ENCODE measurements at places on chromosomes 6 and 20.

- DNase-seq: no peak
Observed at GRCh38 chr6:48747471-48747870, 636.5 kb upstream of the PTCHD4 start.

DNA sequence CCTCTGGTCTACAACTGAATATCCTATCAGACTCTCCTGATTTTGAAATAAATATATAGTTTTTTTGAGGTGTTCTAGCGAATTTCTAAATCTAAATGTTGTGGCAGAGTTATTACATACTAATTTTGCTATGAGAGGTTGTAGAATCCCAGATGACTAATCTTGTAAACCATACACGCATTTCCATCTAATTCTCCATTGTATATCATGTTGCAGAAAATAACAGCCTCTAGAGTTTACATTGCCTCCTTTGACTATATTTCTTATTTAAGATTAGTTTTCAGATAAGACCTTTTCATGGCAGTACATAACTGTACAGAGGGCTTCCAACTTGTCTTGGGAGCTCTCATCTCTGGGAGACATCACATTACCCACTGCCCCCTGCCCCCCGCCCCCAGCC is 22.9 kb downstream of the PTPN1 start:
- DNase-seq: no peak

DNA sequence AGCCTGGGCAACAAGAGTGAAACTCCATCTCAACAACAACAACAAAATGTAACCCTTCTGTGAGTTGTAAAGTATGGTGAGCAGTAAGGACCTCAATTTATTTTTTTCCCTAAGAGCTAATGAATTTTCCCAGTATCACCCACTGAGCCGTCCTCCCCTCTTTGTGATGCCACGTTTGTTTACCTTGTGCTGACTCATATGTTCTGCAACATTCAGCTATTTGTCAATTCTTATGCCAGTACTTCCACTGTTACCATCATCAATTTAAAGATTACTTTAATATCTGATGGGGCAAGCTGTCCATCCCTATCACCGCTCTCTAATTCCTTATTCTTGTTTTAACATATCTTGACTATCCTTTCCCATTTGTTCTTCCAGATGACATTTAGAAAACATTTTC is 37.5 kb downstream of the MAK start:
- DNase-seq: no peak

GRCh38 chr6:84892671-84893070 is 128.3 kb upstream of the TBX18 start:
- no peak for DNase-seq

- DNase-seq: no peak
Observed at GRCh38 chr20:21175433-21175832, 49.6 kb downstream of the KIZ start.

- peak; percentile 64 for DNase-seq
Observed at GRCh38 chr20:35252037-35252461, 25.6 kb downstream of the MMP24 start.

DNA sequence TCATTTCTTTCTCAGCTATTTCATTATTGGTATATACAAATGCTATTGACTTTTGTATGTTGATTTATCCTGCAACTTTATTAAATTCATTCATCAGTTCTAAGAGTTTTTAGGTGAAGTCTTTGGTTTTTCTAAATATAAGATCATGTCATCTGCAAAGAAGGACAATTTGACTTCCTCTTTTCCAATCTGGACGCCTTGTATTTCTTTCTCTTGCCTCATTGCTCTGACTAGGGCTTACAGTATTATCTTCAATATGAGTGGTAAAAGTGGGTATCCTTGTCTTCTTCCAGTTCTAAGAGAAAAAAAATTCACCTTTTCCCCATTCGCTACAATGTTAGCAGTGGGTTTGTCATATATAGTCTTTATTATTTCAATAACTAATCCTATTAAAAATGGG is 38.0 kb downstream of the KIF16B start:
- DNase-seq: no peak

DNA sequence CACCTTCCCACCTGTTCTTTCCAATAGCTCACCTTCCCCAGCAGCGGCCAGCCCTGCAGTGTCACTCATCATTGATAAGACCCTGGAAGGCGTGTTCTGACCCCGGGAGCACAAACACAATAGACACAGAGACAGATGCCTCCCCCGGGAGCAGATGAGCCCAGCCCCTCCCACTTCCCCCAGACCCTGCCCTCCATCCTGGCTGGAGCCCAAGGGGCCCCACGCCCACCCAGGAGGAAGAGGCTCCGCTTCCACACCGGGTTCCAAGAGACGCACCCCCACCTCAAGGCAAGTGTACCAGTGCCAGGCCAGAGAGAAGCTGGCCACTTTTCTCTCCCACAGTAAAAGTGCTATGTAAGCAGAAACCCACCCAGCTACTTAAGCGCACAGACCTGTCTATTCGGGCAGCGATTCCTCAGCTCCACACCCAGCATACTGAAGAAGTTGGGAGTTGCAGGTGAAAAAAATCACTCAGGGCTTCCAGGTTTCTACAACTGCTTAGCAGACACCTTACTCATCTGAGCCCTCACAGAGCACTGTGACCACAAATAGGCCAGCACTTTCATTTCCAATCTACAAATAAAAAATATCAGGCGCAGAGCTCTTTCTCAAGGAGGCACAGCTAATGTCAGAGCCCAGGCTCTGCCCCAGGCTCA is 93.4 kb upstream of the NXT1 start:
- DNase-seq: no peak

DNA sequence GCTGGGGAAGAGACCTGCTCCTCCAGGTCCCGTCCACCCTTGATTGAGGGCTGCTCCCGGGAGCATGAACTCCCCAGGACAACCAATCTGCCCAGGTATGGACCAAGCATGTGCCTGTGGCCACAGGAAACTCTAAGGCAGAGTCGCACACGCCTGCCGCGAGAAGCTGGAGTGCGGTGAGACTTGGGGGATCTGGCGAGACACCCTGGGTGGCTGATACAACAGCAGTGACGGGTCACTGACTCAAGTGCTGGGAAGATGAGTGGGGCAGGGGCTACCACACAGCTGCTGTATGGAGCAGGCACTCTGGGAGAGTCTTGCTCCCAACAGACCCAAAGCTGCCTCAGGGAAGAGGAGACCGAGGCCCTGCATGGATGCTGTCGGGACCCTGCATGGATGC is 40.1 kb downstream of the BFSP1 start:
- no peak for DNase-seq

DNA sequence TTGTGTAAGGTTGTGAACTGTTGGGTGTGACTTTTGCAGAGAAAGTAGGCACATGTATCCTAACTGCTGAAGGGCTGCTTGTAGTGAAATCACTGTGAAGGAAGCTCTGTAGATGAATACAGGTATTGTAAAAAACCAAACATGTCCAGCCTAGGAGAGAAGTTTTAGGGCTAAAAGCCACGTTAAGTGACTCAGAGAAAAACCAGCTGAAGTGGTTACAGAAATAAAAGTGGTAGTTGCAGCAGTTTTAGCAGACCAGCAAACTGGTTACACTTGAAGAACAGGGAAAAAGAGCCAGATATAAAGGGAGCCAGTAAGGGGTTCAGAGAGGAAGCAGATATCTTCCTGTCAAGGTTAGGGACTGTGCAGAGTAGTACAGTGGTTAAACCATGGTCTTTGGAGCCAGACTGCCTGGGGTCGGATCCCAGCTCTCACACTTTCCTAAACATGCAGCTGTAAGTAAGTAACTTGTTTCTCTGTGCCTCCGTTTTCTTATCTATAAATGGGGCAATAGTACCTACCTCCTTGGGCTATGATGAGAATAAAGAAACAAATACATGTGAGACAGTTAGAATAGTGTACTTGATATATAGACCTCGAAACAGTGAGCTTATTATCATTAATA is 33.8 kb upstream of the RNF8 start:
- DNase-seq: no peak

DNA sequence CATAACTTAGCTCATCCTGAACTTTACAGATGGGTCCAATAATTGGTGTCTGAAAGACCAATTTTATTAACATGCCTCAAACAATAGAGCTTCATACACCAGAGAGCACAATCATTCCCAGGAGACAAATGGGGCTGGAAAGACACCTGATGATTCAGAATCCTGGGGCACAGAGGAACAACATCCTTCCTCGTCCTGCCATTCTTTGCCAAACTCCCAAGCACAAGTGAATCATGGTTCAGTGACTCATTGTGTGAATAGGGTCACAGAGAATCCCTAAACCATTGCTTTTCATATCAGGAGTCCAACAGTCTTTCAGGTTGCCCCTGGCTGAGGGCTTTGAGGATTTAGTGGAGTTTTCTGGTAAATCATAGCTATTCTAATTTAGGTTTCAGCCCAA is 266.4 kb upstream of the BMP2 start:
- DNase-seq: no peak

GRCh38 chr20:18689557-18689956 is 101.7 kb downstream of the DTD1 start:
- no peak for DNase-seq

GRCh38 chr6:153231048-153231646 is 100.1 kb upstream of the RGS17 start:
- DNase-seq: no peak

GRCh38 chr6:154594496-154595198 is 84.2 kb upstream of the CNKSR3 start:
- no peak for DNase-seq

DNA sequence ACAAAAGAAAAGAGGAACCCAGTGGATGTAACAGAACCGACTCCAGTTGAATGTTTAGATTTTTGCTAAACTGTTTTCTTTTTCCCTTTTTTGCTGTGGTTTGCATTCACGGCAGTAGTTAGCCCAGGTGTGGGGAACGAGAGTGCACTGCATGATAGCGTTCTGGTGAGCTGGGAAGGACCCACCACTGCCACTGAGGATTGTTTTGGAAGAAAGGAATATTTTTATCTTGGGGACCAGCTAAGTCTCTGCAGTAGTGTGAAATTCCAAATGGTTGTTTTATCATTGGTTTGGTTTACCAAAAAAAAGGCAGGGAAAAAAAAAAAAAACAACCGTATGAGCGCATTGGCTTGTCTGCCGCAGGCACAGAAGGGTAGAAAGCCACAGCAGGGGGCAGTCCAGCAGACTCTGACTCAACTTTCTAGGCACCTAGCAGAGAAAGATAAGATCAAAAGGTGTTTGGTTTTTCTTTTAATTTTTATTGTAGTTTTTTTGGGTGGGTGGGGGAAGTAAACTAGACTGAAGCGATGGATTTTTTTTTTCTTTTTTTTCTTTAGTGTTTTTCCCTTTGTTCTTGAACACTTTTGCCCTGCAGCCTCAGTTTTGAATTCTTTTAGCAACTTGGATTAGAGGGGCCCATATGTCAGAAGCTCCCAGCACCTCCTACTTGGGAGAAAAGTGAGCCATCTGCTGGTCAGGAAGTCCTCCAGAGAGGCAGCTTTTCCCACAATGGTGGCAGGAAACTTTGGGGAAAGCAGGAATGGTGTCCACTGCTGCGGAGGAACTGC is 13.5 kb upstream of the RAB5IF start:
- peak; percentile 49 for DNase-seq

GRCh38 chr6:73694711-73695411 is 1.1 kb upstream of the CD109 start:
- no peak for DNase-seq

DNA sequence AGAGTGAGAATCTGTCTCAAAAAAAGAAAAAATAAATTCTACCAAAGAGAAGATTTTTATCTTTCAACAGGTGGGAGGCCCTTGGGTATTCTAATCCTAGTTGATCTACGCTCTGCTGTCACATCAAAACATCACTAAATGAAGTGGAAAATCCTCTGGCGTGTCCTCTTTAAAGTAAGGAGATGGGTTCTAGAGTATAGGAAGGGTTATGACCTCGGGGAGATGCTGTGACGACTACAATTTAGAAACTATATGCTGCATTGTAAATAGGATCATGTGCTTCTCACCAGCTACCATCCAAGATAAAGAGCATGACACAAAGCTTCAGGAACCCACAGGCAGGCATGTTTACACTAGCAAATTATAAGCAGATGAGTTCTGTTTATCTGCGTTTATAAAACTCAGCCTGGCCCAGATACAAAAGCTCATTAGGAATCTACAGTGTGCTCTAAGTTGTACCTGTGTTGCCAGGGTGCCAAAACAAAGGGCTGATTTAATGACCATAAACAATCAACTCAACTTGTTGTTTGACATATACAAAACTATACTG is 197.1 kb upstream of the PLN start:
- no peak for DNase-seq

- no peak for DNase-seq
Observed at GRCh38 chr6:35321091-35321490, 21.3 kb upstream of the PPARD start.

- no peak for DNase-seq
Observed at GRCh38 chr6:3466488-3467219, 9.8 kb upstream of the SLC22A23 start.

DNA sequence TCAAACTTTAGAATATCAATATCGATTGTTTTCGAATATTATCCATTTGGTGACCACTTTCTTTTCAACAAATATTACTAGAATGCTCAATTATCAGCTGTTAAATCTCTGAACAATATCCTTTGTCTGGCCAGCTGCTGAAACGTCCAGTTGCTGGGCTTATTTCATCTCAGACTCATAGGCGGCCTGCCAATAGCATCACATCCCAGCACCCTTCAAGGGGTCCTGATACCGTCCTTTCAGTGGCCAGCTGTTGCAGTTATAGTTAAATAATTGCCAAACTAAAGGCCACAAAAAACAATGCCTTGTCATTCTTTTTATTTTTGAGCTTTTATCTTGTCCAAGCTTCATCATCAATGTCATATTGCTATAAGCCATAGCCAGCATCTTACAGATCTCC is 1006.8 kb upstream of the MANEA start:
- DNase-seq: no peak

GRCh38 chr6:111614833-111615582 is 9.3 kb upstream of the TRAF3IP2 start:
- no peak for DNase-seq

DNA sequence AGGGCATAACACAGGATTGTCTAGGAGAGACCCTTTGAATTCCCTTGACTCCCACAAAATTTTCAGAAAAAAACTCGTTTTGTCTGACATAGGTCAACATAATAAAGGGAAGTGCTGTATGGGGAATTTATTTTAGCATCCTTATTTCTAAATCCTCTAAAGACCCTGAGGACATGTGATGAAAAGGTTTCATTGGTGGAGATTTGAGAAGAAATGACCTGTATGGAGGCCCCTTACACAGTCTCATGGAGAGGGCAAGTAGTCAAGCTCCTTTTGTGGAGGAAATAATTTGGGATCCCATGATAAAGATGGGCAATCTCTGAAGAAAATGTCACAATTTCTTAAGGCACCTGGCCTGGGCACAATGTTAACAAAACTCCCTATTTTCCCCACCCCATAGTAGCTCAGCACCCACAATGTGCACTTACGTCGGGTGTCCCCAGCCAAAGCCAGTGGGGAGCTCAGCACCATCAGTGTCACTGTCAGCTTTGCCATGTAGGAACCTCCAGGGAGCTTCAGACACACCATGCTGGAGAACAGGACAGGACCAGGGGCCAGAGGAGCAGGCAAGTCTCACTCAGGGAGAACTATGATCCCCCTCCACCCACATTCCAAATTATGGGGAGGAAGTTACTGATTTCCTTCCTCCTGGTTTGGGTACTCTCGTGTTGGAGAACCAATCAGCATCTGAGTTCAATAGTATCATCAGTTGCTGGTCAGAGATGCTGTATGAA is at the start of gene HLA-DRB5:
HLA-DRB5 (minus strand) TSS at position 591 of the 734 bp plus-strand sequence; CDS start at position 528, 63 bp downstream.
- peak; percentile 3 for DNase-seq

Data from activated gamma-delta T cell treated with Interleukin-2 at 50 U/mL for 16 hours (primary cell).